ENCODE measurements at places on chromosomes 5 and 9.

- DNase-seq = no peak
These were observed 674.4 kb downstream of the PRR16 start for GRCh38 chr5:121138495-121138907.

DNA sequence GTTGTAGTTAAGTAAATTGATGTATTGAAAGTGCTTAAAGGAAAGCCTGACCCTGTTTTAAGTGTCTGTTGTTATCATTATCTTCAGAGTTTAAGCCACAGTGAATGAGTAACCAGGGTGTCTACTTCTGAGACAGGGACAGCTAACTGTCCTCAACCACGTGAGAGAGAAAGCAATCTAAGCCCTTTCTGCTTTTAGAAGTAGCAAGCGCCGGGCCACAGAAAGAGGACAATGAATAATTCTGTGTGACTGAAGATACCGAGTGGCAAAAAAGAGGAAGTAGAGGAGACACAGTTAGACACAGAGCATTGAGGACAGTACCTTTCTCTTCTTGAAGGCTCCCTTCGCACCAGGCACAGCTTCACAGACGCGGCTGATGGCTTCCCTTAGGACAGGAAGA lies 86.3 kb downstream of the S1PR3 start:
- no peak for DNase-seq

GRCh38 chr9:5265939-5266338 lies 34.7 kb downstream of the INSL4 start:
- no peak for DNase-seq

DNA sequence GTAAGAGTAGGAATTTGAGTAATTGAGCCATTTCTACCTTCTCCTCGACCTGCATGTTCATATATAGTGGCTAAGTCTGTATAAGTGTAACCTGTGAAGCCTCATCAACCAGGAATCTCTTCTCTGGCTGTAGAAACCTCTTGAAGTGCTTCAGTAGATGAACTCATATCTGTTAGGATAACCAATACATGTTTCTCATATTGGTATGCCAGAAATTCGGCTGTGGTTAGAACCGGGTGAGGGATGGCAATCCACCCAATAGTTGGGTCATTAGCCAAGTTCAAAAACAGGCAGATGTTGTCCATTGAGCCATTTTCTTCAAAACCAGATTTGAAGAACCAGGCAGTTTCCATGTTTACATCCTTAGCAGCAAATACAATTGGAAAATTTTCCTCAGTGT lies 28.9 kb upstream of the GSN start:
- no peak for DNase-seq

DNA sequence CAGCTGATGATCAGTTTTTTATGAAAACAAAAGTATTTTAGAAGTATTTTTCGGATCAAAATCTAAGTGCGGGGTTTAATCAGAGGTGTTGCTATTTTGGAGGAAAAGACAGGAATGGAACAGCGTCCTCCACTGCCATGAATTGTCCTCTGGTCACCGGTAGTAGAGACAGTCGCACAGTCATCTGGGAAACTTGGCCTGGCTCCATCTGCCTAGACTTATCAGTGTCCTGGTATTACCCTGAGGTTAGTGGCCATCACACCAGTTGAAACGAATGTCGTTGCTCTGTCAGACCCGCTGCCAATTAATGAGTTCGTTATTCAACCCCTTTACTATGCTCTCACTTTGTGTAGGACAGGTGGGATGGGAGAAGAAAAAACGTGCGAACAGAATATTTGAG lies 8.2 kb downstream of the TLX3 start:
- no peak for DNase-seq

DNA sequence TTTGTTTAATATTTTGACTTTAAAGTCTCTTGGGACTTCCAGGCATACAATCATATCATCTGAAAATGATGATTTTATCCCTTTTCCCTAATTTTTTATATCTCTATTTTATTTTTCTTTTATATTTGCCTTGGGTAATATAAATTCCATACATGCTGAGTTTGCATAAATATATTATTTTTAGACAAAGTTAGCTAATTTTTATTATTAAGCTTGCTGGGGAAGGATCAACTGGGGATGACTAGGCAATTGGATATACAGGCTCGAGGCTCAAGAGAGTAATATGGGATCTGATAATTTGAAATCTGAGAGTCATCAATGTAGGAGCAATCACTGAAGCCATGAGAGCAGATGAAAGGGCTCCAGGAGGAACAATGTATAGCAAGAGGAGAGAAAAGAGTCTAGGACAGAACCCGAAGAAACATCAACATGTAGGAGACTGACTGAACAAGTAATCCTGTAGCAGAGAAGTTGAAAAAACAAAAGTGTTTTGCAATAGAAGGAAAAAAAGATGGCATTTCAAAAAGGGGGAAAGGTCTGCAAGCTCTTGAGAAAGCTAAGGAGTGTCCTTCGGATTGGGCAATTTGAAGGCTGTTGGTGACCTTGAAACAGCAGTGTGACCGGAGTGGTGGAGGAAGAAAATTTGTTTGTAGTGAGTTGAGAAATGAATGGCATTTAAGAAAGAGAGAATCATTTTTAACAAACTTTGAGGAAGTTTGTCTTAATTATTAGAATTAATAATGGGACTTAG lies 17.0 kb upstream of the RHOBTB3 start:
- DNase-seq = no peak

DNA sequence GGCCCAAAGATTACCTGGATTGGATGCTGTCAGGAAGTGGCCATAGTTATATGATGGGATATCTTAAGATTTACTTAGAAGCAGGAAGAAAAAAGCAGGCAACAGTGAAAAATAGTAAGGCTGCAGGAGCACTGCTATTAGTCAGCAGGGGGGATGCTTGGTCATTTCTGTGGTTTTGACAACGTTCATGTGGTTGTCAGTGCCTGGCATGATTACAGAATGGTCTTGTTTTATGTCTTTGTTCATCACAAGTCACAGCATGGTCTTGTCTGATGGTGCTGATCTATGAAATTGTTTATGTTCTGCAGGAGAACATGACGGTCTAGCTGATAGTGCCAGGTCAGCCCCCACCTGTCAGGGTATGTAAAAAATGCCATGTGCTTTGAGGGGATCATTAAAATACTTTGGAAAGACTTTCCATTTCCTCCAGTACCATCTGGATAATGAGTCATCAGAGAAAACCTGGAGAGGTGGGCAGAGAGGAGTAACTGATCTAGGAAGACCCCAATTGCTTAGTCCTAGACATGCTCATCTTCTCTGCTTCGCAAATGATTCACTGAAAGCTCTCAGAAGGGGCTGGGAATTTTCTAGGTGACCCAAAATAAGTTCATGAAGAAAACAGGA lies 48.5 kb downstream of the PLGRKT start:
- DNase-seq = no peak
